ENCODE measurements at places on chromosomes 5 and 9.

DNA sequence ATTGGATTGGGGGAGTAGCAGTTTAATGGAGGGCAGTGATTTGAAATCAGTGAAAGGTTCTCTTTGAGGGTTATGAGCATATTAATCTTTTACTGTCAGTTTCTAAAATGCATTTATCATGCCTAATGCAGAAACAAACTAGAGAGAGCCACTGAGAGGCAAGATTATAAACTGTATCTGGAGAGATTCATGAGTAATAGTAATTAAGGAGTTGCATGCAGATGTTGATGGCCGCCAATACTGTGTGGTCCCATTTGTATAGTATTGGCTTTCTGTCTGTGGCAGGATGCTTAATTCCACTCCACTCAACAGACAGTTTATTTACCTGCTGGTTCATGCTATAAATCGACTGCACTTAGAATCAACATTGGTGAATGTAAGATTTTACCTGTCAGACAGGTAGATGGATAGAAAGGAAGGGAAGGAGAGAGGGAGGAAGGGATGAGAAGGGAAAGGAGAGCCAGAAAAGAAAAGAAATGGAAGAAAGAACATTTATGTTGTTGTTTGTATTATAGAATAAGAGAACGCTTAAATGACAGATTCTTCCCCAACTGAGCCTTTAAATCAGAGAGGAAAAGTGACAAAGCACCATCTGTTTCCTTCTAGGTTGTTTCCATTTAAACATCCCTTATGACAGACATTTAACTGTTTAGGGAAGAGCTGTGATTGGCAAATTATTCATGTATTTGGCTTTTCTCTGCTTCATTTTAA lies 146.5 kb downstream of the PAM start:
- DNase-seq, result no peak

- DNase-seq, result no peak
These were observed 141.4 kb downstream of the AOPEP start for GRCh38 chr9:94867842-94868312.

GRCh38 chr5:91053741-91054025 lies 329.4 kb downstream of the ARRDC3 start:
- DNase-seq, result no peak

GRCh38 chr5:29307478-29307877 lies 1886.0 kb upstream of the CDH6 start:
- no peak for DNase-seq

- no peak for DNase-seq
These were observed 50.1 kb upstream of the FBXL17 start for GRCh38 chr5:108432024-108432423.

DNA sequence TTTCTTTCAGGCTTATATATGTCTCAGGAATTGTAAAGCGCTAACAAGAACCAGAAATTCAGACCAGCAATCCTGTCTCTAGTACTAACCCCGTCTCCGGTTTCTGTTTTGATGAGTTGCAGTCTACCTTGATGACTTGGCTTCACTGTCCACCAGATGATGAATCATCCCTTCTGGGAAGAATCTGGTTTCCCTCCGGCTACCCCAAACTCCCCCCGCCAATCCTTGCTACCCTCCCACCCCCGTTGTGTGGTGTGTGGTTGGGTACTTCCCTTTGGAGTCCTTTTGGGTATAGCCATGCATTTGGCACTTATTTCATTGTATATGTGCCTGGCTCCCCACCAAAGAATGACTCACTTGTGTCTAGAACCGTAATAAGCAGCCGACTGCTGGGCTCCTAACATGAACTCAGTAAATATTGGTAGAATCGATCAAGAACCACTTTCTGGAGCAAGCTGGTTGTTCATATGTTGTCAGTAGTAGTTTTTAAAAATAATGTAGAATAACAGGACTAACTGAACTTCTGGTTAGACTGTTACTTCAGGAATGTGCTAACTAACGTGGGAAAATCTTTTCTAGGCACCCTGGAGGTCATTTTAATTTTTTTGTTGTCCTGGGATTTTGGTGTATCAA lies 8.3 kb upstream of the TGFBI start:
- peak; percentile 96 for DNase-seq

GRCh38 chr9:97438666-97439065 lies 26.8 kb downstream of the TDRD7 start:
- DNase-seq, result no peak

GRCh38 chr5:171454549-171454948 lies 35.1 kb downstream of the FGF18 start:
- no peak for DNase-seq

DNA sequence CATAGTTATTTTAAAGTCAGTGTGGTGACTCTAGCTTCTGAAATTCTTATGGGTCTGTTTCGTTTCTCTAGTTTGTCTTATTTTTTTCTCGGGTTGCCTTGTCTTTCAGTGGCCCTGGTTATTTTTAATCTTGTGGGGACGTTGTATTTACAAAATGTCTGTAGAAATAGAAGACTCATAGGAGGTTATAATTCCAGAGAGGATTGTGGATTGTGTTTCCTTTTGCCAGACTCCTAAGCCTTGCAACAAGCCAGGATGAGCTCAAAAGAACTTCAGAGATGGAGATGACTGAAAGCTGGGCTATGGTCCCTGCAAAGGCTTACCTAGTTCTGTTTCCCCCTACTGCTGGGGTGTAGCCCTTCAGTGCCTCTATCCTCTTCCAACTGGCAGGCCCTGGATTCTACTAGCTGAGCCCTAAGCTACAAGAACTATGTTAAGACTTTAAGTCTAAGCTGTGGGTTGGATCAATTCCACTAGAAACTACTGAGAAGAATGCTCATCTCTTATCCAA lies 32.2 kb upstream of the LECT2 start:
- no peak for DNase-seq

GRCh38 chr9:71795097-71795813 lies 26.9 kb upstream of the CEMIP2 start:
- no peak for DNase-seq

DNA sequence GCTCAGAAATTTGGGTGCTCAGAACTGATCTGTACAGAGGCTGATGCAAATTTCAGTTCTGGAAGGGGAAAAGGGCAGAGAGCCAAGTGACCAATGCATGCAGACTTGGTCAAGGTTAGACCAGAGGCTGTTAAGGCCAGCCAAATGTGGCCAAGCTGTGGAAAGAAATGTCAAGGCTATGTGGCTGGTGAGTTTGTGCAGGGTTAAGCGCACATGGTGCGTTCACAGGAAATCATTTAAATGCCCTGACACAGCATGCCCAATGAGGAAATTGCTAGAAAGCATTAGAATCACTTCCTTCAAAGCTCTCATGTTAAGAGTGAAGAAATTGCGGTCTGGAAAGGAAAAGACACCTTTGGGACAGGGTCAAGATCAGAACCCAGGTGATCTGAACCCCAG lies 58.0 kb downstream of the PTPN3 start:
- peak; percentile 11 for DNase-seq

- DNase-seq, result no peak
These were observed 54.9 kb downstream of the RAD23B start for GRCh38 chr9:107337676-107338590.

- DNase-seq, result no peak
These were observed 120.6 kb downstream of the HMHB1 start for GRCh38 chr5:143932584-143932983.

GRCh38 chr5:1021136-1021968 lies 12.8 kb downstream of the NKD2 start:
- DNase-seq, result no peak

- DNase-seq, result no peak
These were observed 15.8 kb upstream of the NIPAL4 start for GRCh38 chr5:157444224-157444623.

DNA sequence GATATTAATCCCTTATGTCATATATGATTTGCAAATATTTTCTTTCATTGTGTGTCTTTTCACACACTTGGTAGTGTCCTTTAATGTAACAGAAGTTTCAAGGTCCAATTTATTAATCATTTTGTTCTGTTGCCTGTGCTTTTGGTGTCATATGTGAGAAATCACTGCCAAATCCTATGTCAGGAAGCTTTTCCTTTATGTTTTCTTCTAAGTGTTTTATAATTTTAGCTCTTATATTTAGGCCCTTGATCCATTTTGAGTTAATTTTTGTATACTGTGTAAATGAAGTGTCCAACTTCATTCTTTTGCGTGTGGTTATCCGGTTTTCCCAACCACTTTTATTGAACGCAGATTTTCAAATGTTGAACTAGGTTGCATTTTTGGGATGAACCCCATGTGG lies 6.1 kb upstream of the ZNF510 start:
- DNase-seq, result no peak

DNA sequence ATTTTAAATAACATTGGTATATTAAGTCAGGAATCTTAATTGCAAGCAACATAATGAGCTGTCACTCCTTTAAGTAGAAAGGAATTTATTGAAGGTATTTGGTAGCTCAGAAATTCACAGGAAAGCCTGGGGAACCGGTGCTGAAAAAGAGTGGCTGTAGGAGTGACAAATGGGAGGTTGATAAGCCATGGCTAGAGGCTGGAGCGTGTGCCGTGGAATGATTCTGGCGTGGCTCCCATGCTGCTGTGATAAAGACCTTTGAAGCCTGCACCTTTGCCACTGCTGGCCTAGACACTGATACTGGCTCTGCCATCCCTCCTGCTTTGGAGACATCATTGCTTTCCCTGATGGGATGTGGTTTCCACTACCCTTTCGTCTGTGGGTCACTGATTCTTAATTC lies 65.7 kb upstream of the ATG10 start:
- no peak for DNase-seq

GRCh38 chr5:1520791-1521453 lies 2.8 kb downstream of the LPCAT1 start:
- no peak for DNase-seq

GRCh38 chr5:10229306-10230048 lies 20.2 kb downstream of the ATPSCKMT start:
- DNase-seq, result no peak

- no peak for DNase-seq
These were observed 590 bp downstream of the RASGRF2 start for GRCh38 chr5:80960531-80961375.

DNA sequence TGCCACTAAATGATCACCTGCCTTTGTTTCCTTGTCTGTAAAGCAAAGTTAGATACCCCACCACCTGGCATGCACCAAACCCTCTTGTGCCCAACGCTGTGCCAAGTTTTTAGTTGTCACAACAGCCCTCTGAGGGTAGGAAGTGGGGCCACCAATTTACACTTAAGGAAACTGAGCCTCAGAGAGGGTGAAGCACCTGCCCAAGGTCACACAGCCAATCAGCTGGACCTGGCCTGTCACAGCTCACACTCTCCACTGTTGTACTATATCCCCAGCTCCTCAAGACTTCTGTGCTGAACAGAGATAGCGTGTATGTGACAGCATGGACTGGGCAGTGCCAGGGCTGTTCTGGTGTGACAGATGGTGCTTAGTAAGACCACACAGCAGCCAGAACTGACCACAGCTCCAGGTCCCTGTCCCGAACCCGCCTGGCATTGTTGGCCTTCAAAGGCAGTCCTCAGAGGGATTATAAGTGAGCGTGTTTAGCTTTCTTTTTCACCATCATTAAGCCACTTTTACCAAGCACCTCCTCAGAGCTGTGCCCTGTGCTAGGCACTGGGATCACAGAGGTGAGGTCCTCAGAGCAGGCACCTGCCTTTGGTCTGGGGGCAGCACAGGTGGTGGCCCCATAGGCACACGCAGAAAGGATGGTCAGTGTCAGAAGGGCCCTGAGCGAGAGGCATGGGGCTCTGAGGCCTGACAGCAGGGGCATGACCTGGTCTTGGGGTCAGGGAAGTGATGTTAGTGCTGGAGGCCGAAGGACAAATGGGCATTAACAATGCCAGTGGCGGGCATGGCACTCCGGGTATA lies 71.1 kb downstream of the COL27A1 start:
- no peak for DNase-seq

- DNase-seq, result peak; percentile 31
These were observed 412 bp downstream of the RIOK2 start for GRCh38 chr5:97182571-97183099.

DNA sequence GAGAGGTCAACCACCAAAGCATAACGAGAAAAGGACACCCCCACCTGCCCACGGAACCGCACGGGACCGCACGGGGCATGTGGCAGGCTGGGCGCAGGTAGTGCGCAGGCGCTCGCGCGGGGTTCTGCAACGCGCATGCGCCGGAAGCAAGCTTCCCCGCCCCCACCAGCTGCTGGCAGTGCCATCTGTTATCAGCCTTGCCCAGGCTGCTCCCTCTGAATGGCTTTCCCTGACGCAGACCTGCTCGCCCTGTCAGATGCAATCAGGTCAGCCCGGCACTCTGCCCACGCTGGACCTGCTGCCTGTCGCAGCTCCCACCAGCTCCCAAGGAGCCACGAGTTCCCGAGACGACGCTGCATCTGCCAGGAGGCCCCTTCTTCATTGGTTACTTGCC lies 22.8 kb downstream of the PTCH1 start:
- DNase-seq, result no peak

- DNase-seq, result no peak
These were observed 156.4 kb downstream of the FGF18 start for GRCh38 chr5:171575808-171576207.

GRCh38 chr9:17609312-17610005 lies 30.6 kb downstream of the SH3GL2 start:
- no peak for DNase-seq

GRCh38 chr9:7089406-7090193 lies 331.8 kb downstream of the KDM4C start:
- DNase-seq, result no peak

GRCh38 chr5:53826504-53826903 lies 266.1 kb downstream of the NDUFS4 start:
- DNase-seq, result no peak

DNA sequence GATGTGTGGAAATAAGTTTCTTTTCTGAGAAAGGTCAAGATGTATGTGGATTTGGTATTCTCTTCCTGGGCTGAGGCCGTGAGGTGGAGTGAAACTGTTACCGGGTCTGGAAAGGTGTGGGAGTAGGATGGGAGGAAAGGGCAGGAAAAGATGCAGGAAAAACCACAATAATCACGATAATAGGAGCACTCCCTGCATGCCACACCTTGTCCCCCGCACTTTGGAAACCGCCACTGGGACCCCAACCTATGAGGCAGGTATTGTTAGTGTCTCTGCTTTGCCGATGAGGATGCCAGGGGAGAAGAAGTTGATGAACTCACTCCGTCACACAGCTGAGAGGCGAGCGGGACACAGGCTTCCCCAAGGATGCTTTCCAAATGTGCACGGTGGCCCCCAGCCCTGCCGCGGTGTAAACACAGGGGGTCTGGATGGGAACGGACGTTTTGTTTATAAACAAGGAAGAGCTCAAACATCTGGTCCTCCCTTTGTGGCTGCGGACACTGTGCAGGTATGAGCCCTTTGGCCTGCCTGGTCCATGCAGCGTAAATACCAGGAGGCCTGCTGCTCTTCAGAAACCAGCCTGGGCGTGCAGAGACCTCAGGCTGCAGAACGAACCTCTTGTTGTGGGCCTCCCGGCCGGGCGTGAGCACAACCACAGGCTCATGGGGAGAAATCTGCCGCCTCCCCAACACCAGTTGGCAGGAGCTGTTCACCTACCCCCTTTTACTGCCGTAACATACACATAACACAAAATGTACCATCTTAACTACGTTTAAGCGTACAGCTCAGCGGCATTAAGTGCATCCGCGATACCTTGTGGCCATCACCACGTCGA lies 126.7 kb downstream of the COL23A1 start:
- no peak for DNase-seq

GRCh38 chr9:77457916-77458592 lies 190.1 kb downstream of the GNA14 start:
- peak; percentile 86 for DNase-seq

GRCh38 chr9:11269036-11269435 lies 656.2 kb upstream of the PTPRD start:
- DNase-seq, result no peak

- DNase-seq, result no peak
These were observed 96.4 kb upstream of the IL12B start for GRCh38 chr5:159426694-159427093.

GRCh38 chr9:110954822-110955291 lies 83.4 kb downstream of the LPAR1 start:
- peak; percentile 53 for DNase-seq

All from suppressor macrophage (primary cell).